ENCODE measurements at places on chromosomes 3 and 15.
A peak's percentile ranks its signal among the peaks of the same experiment; 100 is the strongest.

DNA sequence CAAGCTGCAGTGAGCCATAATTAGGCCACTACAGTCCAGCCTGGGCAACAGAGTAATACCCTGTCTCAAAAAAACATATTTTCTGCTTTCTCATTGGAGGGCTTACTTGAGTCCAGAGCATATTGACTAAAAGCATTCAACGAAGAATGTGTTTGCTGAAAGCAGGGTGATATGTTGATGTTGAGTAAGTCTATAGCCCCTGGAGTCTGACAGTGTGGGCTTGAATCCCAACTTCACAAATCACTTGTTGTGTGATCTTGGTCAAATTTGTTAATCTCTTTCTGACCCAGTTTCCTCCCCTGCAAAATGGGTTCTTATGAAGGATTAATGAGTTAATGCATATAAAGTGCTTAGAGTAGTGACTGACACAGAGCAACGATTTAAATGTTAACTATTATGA is 403.9 kb downstream of the MECOM start:
- no peak for DNase-seq

DNA sequence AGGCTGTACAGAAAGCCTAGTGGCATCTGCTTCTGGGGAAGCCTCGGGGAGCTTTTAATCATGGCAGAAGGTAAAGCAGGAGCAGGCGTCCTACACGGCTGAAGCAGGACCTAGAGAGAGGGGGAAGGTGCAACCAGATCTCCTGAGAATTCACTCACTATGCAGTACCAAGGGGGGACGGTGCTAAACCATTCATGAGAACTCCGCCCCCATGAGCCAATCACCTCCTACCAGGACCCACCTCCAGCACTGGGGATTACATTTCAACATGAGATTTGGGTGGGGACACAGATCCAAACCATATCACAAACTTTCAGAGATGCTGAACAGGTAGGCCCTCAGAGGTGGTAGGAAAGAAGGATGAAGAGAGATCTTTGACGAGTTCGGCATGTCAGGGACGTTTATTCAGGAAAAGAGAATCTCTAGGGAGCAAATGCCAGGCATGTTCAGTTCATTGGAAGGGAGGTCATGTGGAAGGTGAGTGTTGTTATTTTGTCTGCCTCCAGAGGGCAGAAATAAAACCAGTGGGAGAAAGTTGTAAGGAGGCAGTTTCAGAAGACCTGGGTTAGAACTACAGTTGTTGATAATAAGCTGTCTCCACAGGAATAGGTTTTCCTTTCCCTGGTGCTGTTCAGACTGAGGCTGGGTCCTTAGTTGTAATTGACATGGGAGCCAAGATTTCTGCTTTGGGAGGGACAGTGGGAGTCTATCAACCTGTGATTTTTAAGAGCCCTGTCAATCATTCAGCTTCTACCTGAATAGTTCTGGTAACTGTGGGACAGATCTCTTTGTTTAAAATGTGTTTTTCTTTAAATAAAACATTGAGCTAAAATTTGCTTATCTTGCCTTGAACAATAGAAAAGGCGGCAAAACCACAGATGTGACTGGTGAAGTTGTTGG is 4.3 kb upstream of the FNDC3B start:
- DNase-seq: peak; percentile 28

- no peak for DNase-seq
These were observed 38.7 kb downstream of the PDIA5 start for GRCh38 chr3:123105201-123106189.

GRCh38 chr3:39468108-39468436 is 592 bp downstream of the MOBP start:
- no peak for DNase-seq

DNA sequence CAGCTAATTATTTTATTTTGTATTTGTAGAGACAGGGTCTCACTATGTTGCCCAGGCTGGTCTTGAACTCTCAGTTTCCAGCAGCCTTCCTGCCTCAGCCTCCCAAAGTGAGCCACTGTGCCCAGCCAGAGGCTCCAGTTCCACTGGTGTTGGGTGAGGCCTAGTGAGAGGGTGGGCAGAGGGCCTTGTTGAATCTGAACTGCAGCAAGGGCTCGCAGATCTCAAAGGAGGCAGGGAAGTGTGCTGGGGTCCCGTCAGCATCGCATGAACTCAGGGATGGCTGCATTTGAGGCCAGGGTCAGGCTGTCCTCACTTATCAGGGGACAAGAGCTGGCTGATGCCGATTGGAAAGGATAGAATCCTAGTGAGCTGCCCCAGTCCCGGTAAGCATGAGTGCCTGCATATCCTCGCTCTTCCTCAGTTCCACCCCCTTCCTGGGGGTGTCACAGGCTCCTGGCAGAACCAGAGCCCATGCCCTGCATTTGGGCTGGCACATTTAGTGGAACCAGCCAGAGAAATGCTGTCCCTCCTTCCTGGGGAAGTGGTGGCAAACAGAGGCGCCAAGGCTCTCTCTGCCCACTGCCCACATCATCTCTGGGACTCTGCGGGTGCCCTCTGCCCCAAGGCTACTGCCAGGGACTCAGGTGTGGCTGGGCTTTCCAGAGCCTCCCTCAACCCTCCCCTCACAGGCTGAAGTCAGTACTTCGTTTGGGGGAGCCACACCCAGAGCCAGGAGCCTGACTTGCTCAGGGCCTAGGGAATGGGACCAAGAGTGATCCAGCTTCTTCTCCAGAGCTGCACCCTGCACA is 24.1 kb downstream of the ALS2CL start:
- DNase-seq: no peak

GRCh38 chr3:14231145-14231990 is 52.8 kb downstream of the LSM3 start:
- DNase-seq: no peak
